Femur (tissue), 1 donor: ENCODE measurements at places on chromosomes 7 and 10.

DNA sequence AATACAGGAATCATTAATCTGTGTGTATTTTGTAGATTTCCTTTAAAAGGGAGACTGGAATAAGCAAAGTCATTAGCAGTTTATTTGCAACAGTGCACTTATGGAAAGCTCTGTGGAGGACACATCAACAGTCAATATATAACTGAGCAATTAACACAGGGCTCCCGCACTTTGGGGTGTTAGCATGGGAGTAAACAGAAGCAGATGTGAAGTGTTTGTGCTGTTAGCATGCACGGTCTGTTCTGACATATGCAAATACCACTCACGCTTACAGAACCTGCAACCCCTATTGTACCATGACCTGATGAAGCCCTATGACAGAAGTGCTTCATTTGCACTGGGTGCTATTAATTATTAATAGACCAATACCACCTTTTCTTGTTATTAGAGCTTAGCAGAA lies 118.9 kb downstream of the PPP1R3A start:
- DNase-seq = no peak

- DNase-seq = no peak
These were observed 238.5 kb downstream of the CACNB2 start for GRCh38 chr10:18378766-18379165.

GRCh38 chr10:80662429-80663261 lies 124.9 kb downstream of the SH2D4B start:
- peak; percentile 91 for DNase-seq

DNA sequence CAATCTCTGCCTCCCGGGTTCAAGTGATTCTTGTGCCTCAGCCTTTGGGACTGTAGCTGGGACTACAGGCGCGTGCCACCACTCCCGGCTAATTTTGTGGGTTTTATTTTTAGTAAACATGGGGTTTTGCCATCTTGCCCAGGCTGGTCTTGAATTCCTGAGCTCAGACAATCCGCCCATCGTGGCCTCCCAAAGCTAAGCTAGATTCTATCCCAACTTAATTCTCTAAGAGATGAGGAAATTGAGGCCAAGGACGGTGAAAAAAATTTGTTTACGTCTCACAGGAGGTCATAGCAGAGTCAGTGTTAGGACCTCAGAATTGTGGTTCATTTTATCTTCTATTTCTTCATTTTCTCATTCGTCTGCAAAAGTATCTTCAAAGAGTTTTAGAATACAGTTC lies 6.1 kb downstream of the CCAR1 start:
- DNase-seq = no peak

DNA sequence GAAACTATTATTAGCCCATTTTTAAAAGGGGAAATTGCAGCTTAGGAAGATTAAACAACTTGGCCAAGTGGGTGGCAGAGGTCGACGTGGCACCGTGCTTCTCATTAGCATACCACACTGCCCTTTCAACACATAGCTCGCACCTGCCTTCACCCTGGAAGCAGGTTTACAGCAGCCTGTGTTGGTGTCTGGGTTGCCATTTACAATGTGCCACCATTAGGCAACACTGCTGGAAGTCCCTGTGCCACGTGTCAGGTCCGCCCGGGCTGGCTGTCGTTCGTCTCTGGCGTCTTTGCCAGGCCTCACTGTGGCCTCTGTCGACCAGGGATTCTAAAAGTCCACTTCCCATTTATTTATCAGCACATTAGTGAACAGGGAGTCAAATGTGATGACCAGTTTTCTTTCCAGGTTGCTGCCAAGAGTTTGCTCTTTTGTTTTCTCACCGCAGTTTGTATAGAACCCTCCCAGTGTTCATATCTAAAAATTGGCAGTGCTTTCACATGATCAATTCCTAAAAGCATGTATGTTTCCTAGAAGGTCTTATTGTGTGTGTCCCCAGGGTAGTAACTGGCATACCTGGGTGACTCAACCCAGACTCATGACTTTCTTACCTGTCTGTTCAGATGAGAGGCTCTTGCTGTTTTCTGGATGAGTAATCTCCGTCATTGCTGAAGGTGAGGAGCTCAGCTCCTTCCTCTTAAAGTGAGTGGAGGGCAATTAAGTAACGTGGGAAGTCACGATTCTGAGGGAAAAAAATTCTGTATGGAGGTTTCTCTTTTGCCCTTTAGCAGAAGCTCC lies 9.2 kb downstream of the INSIG1 start:
- no peak for DNase-seq

DNA sequence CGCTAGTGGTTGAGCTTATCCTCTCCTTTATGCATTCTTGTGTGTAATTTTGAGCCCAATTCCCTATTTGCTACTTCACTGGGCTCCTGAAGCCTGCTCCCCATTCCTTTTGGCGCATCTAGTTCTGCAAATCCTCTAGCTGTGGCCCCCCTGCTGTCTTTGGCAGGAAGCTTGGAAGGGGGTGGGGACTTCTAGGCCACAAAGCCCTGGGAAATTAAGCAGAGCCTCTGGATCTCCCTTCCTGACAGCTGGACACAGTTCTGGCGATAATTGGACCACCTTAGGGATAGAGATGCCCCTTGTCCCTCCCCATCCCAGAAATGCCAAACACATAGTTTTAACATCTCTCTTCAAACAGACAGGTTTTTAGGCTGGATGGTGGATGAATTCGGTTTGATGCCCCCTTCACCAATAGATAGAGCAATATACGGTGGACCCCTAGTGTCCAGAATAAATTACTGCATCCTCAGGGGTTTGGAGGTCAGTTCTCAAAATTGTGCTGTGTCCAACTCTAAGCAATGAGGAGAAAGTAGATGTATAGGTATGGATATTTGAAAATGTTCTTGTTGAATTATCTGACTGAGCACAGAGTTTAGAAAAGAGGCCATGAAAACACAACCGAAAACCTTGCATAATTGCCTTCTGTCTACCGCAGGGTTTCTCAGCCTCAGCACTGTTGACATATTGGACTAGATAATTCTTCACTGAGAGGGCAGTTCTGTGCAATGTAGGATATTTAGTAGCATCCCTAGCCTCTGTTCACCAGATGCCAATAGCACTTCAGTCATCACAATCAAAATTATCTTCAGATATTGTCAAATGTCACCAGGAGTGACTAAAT lies 75.5 kb downstream of the PAPSS2 start:
- DNase-seq = peak; percentile 52

GRCh38 chr10:101840741-101841453 lies 2.7 kb downstream of the KCNIP2 start:
- peak; percentile 91 for DNase-seq

DNA sequence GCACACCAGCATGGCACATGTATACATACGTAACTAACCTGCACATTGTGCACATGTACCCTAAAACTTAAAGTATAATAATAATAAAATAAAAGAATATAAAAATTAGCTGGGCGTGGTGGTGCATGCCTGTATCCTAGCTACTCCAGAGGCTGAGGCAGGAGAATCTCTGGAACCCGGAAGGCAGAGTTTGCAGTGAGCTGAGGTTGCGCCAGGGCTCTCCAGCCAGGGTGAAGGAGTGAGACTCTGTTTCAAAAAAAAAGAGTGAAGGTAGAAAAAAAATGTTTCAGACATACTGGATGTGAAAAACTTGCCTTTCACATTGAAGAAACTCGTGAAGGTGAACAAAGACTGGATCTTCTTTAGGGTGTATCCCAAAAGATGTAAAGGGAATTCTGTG lies 26.7 kb downstream of the TSPAN14 start:
- DNase-seq = no peak

- peak; percentile 37 for DNase-seq
These were observed 245.1 kb downstream of the CAMK1D start for GRCh38 chr10:12594448-12594944.

DNA sequence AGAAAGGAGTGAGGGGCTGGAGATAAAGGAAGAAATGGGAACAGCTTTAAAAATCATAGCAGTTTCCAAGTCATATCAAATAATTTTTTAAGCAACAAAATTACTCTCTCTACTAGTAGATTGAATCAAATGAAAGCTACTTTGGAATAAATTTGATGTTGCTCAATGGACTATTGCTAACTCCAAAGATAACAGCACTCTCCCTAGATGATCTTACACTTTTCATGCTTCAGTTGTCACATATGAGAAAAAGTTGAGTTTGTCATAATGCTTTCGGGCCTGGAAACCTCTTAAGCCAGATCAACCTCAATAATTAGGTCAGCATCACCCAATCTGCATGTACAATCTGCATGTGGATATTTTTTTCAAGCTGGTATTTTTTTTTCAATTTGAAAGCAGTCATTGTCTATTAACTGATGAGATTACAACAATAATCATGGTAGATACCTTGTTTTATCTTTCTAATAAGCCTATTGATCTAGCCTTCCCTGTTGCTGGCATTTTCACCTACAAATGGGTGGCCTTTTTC lies 31.3 kb downstream of the LIPJ start:
- DNase-seq = no peak

- no peak for DNase-seq
These were observed 37.3 kb downstream of the PVRIG start for GRCh38 chr7:100257017-100257416.

GRCh38 chr7:140027858-140028257 lies 34.9 kb downstream of the PARP12 start:
- DNase-seq = no peak

DNA sequence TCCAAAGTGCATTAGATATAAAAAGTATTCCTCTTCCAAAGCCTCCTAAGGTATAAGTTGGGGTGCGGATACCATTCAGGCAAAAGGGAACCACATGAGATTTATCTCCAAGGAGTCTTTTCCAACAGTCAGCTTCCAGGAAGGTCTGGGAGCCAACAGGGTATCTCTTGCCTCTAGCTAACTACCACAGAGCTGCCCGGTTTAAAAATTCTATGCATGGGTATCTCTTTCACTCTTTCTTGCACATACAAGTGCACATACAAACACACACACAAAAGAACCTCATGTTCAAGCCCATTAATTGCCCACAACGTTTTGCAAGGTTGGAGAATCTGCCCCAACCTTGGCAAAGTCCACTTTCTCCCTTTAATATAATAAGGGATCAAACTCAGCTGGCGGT lies 80.7 kb downstream of the CDK6 start:
- no peak for DNase-seq

GRCh38 chr7:36487756-36488336 lies 98.2 kb downstream of the ANLN start:
- no peak for DNase-seq

GRCh38 chr7:26590709-26591108 lies 273.7 kb downstream of the SKAP2 start:
- no peak for DNase-seq

- DNase-seq = no peak
These were observed 153.6 kb downstream of the HDAC9 start for GRCh38 chr7:18648849-18649758.

- peak; percentile 8 for DNase-seq
These were observed 39.4 kb upstream of the LEP start for GRCh38 chr7:128201690-128202085.

GRCh38 chr10:80945264-80945880 lies 407.7 kb downstream of the SH2D4B start:
- DNase-seq = peak; percentile 40

DNA sequence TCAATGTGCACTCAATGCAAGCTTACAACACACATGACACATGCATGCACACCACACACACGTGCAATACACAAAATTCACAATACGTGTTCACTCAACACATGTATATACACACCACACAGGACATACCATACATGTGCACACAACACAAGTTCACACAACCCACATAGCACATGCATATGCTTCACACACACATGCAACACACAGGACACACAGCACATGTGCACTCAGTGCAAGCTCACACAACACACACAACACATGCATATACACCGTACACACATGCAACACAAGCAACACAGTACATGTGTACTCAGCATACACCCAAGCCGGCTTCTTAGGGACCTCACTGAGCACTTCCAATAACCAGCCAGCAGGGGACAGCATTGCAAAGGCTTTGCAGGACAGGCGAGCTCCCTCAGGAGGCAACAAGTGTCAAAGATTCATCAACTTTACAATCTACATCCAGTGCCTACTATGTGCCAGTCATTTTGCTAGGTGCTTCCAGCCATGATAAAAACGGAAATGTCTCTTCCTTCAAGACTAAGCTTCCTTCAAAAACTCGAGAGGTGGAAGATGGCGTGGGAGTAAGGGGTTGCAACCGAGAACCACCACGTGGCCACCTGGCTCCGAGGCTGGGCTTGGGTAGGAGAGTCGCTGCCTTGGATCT lies 61.1 kb downstream of the JCAD start:
- peak; percentile 86 for DNase-seq

DNA sequence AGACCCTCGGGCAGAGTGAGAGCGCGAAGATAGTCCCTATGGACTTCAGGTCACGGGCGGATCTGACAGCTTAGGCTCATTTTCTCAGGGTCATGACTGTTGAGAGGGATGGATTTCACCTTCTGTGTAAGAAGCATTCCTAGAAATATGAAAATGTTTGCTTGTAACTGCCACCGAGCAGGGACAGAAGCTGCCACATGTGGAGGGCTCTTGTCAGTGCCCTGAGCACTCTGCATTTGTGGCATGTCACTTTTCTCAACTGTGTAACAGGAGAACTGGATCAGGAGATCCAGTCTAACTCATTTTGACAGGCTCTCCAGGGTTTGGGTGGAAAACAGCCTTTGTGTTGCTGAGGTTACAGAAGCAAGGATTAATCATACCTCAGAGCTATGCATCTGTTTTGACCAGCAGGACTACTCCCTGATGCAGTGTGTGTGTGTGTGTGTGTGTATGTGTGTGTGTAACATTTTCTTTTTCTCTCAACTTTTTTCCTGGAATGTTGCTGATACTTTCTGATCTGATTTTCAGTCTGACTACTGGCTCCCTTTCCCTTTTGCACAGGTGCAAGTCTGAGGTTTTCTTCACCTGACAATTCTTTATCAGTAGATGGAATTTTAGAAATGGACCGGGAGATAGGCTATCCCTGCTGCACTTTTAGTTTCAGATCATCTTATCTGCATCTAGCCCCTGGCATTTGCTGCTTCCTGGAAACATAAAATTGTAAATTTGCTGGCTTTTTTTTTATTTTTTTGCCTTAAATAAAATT lies 183.3 kb downstream of the STK31 start:
- no peak for DNase-seq

GRCh38 chr10:57919864-57920263 lies 347.8 kb downstream of the IPMK start:
- DNase-seq = no peak

GRCh38 chr7:40329601-40330153 lies 194.9 kb downstream of the SUGCT start:
- no peak for DNase-seq

DNA sequence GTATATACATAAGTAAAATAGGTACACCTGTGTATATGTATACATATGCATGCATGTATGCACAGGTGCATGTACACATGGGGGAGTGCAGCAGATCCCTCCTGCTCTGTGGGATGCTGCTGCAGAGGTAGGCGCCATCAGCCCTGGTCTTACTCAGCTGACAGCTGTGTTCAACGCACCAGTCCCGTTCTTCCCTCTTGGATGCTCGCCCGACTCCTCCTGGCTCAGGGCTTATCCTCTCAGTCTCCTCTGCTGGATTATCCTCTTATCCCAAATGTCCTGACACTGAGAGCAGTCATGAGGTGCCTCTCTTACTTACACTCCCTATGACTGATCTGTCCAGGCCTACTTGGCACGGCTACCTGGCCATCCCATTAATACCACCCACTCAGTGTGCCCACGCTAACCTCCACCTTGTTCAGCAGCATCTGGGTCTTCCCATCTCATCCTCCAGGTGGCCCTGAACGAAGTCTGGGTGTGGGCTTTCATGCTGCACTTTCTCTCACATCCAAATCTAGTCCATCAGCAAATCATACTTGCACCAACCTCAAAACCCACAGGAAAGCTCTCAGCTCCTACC lies 357.1 kb downstream of the TCERG1L start:
- DNase-seq = no peak

- DNase-seq = no peak
These were observed 47.6 kb downstream of the POT1 start for GRCh38 chr7:124881981-124882380.

GRCh38 chr7:102814025-102814471 lies 65.2 kb downstream of the FAM185A start:
- no peak for DNase-seq
